ENCODE measurements at places on chromosomes 11 and 22.

- no peak for DNase-seq
Measured at GRCh38 chr22:17924076-17924475, 100.3 kb downstream of the MICAL3 start.

- DNase-seq: no peak
Measured at GRCh38 chr11:60127311-60127811, 38.9 kb downstream of the MS4A2 start.

DNA sequence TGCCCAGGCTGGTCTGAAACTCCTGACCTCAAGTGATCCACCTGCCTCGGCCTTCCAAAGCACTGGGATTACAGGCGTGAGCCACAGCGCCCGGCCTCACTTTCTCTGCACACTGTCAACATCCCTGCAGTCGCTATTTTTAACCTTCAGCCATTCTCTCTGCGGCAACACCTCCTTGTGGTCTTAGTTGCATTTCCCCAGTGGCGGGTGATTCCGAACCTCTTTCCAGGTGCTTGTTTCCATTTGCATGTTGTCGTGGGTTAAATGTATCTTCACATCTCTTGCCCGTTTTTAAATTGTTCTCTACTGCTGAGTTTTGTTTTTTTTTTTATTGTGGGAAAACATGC is 2.2 kb upstream of the SCT start:
- DNase-seq: no peak

GRCh38 chr11:86162239-86162638 is 82.3 kb upstream of the EED start:
- no peak for DNase-seq

- no peak for DNase-seq
Measured at GRCh38 chr11:43835104-43835503, 45.5 kb upstream of the ALKBH3 start.

DNA sequence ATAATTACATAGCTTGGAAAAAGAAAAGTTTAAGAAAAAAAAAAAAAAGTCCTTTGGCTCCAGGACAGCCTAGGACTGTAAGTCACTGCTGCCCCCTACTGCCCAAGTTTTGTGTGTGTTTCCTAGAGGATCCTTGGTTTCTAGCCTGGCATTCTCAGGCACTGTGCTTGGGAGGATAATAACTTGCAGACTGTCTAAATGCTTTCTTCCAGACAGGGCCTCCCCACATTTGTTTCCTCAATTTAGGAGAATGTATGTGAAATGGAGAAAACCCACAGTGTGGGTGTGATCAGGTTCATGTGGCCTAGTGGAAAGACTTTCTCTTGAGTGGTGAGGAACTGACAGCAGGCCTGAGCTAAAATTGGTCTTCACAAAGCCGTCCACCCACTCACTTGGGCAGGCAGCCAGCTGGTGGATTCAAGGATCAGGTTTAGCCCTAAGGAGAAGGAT is 191.0 kb downstream of the NAV2 start:
- peak; percentile 5 for DNase-seq

DNA sequence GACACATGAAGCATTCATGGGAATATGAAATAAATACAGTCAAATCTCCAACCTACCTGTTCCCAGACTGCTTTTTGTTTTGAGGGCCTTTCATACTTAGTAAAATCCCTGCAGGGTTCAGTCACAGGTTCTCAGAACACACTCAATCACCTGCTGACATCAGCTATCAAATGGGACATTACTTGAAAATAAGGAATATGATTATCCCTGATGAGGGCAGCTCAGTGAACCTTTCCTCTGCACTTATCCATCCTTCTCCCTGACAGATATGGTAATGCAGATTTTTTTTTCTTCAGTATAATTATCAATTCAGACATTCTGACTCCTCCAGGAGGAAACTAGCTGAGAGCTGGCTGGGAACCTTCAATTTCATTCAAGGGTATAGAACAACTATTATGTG is 1127.4 kb upstream of the CCDC90B start:
- DNase-seq: no peak

GRCh38 chr11:44791316-44791925 is 64.7 kb downstream of the TSPAN18 start:
- no peak for DNase-seq

DNA sequence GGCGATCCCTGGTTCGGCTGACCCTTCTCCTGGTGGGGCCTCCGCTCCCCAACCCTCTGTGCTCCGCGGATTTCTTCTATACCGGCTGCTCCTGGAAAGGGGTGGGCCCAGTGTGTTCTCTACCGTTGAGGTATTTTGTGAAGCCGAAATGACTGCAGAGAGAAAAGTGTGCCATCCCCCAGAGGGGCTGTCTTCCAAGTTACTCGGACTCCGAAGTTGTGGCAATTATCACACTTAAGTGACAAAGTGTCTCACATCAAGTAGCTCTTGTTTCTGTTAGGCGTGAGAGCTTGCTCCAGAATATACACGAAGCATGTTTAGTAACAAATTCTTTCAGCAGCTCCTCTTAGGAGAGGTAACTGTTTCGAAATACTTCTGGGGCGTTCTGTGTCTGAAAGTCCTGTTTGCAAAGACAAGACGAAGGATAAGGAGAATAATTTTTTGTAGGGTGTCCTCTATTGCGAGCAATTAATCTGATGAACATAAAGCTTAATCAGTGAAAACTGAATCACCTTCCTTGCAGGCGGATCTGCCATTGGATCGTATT is 434 bp downstream of the XPNPEP3 start:
- no peak for DNase-seq

DNA sequence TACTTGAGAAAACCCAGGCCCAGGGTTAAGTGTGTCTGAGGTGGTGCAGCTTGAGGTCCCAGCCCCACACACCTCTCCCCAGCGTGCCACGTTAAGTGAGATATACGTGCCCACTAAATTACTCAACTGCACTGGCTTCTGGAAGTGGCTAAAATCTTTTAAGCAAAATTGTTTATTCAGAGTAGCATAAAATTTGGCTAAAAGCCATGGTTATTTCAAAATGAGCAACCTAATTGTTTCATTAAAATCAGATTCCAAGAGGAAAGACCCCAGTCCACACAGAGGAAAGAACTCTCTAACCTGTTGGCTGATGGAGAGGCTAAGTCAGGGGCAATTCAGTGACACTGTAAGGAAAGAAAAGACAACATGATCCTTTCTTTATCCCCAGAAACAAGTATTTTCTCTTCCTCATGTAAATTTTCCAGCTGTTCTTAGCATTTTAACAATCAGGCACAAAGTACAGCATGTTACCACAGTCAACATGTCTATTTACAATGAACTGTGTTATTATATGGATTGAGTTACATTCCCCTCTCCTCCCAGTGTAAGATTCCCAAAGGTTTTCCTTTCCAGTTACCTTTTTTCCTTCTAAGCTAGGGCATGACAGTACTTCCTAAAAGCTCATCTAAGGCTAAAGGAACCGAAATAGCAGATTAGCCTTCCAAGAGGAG is 26.6 kb downstream of the NUP50 start:
- DNase-seq: no peak

Measured in activated effector memory CD4-positive, alpha-beta T cell treated with Interleukin-2 at 50 U/mL for 16 hours (primary cell).